ENCODE measurements at places on chromosomes 6 and 20. TPM values are rescaled to one million over a fixed set of nuclear protein-coding genes. Genes with fewer than 3 reads are reported as not detected.

DNA sequence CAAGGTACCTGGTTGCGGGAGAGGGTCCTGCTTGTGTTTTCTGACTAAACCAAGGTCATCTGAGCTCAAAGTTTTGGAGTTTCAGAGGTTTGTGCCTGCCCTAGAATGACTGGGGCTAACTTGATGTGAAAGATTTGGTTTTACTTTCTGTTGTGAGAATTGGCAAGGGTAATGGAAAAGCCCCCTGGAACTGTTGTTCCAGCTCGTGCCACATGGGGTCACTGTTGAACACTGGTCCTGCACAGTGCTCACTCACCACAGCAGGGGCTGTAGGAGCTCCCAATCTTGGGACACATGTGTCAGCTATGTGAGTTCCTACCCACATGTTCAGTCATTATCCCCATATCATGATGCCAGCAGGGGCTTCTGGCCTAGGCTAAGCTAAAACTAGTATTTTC lies 6.5 kb downstream of the TGM6 start:
- no peak overlapping the region for H3K27ac ChIP-seq
- no peak overlapping the region for H3K4me3 ChIP-seq
- no peaks in the 10 kb centered on the region for H3K27me3 ChIP-seq
- no peaks in the 10 kb centered on the region for H3K4me1 ChIP-seq
- peak; percentile 43 for DNase-seq
- no peaks in the 10 kb centered on the region for H3K36me3 ChIP-seq

DNA sequence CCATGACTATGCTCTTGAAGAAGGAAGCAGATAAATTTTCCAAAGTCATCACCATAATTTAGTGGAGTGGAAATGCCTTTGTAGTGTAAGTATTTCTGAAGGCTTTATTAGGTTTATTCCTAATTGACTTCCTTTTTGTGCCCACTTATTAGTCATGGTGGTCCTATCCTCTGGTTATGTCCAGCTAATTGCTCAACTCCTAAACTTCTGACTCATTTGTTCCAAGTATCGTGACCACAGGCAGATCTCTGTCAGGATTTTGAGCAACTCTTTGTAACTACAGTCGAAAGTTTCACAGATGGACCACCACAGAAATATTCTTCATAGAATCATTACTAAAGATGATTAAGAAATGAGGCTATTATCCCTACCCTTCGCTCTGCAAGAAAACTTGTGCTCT lies 315.6 kb upstream of the PTCHD4 start:
- H3K27ac ChIP-seq, result no peak overlapping the region
- peaks cover 12% of the 10 kb centered on the region for H3K4me1 ChIP-seq
- H3K27me3 ChIP-seq, result no peaks in the 10 kb centered on the region

DNA sequence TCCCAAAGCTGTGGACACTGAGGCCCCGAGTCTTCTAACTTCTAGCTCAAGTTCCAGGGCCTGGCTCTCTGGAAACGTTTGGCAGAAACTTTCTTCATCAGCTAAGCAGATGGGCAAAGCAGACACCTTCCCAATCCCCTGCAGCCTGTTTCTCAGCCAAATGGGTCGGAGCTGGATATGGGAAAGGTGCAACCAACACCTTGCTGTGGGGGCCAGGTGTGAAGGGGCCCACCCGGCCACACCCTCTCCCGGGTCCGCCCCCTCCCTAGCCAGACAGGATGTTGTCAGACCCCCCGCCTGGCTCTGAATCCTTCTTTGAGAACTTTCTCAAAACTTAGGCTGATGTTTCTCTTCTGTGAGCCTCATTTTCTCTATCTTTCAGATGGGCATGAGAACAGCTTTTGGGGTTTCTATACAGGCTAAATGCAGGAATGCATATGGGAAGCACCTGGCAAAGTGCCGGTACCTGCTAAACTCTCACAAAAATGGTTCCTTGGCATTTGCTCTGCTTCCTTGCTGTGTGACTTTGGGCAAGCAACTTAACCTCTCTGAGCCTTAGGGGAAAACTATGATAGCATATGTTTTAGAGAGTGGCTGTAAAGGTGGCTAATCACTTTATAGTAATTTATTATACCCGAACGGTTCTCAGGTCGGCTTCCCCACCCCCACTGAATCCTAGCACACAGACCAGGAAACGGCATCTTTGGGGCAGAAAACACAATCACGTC lies 1.8 kb downstream of the SNAI1 start:
- H3K27me3 ChIP-seq, result no peaks in the 10 kb centered on the region
- peaks cover 30% of the 10 kb centered on the region for H3K4me1 ChIP-seq
- H3K4me3 ChIP-seq, result peak overlapping the region; percentile 95
- H3K27ac ChIP-seq, result peak overlapping the region; percentile 54

DNA sequence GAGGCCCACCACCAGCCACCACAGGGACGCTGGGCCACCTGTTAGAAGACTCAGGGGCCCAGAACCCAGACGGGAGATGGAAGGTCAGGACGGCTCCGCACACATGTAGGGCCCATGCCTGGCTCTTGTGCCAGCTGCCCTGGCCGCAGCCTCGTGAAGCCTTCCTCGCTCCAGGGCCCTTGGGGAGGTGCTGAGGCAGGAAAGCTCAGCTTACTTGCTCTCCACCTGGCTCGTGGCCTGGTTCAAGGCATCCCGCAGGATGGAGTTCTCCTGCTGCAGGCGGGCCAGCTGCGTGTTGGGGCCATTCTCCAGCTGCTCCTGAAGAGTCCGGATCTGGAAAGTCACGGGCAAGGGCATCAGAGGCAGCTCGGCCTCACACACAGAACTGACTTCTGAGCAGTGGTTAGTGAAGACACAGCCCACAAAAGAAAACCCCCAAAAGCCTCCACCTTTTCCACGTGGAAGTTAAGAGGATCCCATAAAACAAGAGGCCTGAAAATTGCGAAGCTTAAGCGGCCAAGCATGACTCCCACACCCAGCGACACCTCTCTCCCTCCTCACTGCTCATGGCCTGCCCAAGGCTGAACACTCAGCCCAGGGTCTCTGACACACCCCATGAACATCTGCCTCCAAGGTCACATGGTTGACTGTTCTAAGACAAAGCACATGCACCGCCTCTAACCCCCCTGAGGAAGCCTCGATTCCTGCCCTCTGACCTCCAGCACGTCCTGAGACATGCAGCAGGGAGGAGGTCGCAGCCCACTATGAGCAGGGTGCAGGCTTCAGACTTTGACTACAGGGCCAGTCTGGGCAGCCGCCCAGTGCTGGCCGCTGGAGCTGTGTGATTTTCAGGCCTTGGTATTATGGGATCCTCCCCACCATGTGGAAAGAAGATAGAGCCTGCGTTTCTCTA lies 46.5 kb downstream of the RRBP1 start:
- H3K27me3 ChIP-seq, result no peaks in the 10 kb centered on the region
- H3K4me1 ChIP-seq, result peaks cover 23% of the 10 kb centered on the region
- no peak overlapping the region for H3K4me3 ChIP-seq
- DNase-seq, result peak; percentile 49
- H3K27ac ChIP-seq, result peak overlapping the region; percentile 41
- H3K36me3 ChIP-seq, result peaks cover 61% of the 10 kb centered on the region

- H3K4me1 ChIP-seq, result no peaks in the 10 kb centered on the region
- H3K36me3 ChIP-seq, result no peaks in the 10 kb centered on the region
- no peak for DNase-seq
Measured at GRCh38 chr6:6331393-6331792, 10.9 kb upstream of the F13A1 start.

DNA sequence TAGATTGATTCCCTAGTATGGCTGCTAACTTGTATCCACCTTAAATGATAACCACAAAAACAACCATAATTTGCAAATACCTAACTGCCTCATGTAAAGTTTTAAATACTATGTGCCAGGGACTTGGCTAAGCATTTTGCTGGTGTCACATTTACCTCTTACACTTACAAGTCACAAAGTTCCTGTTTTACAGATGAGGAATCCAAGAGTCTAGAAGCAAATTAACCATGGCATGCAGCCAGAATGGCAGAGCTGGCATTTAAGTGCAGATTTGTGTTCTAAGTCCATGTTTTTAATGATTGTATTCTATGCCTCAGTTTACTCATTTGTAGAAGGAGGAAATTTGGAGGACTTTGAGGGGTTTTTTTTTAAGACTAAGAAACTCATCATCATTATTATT lies 696.7 kb downstream of the PTPRT start:
- no peaks in the 10 kb centered on the region for H3K27me3 ChIP-seq
- H3K4me3 ChIP-seq, result no peak overlapping the region
- H3K27ac ChIP-seq, result no peak overlapping the region
- H3K36me3 ChIP-seq, result no peaks in the 10 kb centered on the region
- DNase-seq, result no peak

RIPPLY2 gene
- not detected for total RNA-seq

All from fibroblast of lung (primary cell).